ENCODE measurements at places on chromosomes 11 and 22. TPM values are rescaled to one million over a fixed set of nuclear protein-coding genes. Genes with fewer than 3 reads are reported as not detected.

DNA sequence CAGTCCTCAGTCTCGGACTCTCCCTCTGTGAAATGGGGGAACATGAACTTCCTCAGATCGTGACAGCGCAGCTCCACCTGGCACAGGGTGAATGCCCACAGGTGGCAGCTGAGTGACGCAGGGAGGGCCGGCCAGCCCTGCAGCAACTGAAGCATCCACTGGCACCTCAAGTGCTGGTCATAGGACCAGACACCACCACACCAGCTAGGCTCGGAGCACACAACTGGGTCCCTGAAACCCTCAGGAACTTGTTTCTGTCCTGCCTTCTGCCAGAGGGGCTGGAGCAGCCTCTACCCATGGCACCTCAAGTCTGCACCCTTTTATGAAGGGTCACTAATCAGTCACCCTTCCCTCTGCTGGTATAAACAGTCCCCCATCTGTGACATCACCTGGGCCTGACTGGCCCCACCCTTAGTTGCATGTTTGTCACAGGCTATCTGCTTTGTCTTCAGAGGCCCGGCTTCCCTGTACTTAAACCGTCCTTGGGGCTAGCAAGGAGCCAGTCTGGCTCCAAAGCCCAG lies 7.4 kb upstream of the CDC42BPG start:
- DNase-seq = no peak

DNA sequence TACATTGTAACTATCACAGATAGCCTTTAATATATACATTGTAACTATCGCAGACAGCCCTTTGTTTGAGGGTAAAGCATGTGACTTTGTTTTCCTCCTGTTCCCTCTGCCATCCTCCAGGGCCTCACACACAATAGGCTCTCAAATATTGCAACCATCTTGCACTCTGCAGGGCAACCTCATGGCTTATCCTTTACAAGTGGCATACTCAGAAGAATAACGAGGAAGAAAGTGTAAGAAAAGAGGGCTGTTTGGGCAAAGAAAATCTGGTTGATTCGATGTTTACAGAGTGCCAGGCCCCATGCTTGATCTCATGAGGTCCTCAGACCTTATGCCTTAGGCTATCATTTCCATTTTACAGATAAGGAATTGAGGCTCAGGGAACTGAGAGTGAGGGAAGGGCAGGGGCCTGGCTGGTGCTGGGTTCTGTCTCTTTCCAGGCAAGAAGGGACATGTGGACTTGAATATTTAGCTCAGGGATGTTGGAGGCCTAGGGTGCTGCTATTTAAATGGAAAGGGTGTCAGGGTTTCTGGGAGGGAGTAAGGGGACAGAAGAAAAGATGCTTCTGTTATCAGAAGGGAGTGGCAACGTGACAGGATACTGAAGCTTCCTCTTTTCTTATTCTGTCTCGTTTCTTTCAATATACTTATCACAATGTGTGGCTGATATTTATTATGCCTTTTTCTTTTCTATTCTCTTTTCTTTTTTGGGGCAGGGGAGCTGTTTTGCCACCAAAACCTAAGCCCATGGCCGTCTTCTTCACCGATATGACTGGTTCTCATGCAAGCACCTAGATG lies 1.1 kb upstream of the SAMM50 start:
- DNase-seq = no peak

Gene GPHA2
- polyA plus RNA-seq = not detected

Gene ARFGAP2
- polyA plus RNA-seq = 101 TPM

- DNase-seq = no peak
Observed at GRCh38 chr22:22721681-22722354, 77.4 kb downstream of the GGTLC2 start.

- peak; percentile 30 for DNase-seq
Observed at GRCh38 chr11:35725885-35726284, 63.3 kb downstream of the TRIM44 start.

Gene FADD
- polyA plus RNA-seq = 35.4 TPM

DNA sequence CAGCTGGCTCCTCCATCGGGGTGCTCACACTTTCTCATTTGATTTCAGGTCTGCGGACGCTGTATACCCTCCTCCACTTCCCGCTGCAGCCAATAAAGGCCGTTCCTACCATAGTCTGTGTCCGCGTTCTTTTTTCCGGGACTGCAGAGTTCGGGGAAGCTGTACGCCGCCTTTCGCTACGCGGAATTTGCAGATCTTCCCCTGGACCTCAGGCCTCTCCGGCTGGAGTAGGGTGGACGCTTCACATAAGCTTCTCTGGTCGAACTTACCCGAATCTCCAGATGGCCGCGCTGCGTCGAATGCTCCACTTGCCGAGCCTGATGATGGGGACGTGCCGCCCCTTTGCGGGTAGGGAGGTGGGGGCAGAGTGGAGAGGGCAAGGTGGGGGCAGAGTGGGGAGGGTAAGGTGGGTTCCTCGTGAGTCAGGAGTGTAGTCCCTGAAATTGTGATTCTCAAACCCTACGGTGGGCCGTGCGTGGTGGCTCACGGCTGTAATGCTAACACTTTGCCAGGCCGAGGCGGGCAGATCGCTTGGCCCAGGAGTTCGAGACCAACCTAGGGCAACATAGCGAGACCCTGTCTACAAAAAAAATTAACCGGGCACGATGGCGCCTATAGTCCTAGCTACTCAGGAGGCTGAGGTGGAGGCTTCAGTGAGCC lies 617 bp downstream of the CSKMT start:
- no peak for DNase-seq

DNA sequence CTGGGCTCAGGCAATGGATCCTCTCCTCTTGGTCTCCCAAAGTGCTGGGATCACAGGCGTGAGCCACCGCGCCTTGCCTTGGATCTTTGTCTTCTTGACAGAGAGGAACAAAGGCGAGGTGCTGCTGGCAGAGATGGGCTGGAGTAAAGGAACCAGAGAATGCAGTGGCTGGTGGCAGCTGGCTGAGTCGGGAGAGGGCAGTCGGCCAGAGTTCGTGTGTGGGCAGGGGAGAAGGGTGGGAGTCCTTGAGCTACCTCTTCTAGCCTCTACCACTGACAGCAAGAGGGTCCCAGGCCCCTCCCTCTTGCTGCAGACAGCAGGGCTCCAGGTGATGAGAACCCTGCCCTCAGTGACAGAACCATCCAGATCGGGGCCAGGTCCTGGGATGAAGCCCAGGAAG lies 86.2 kb upstream of the LINC01488 start:
- DNase-seq = no peak

DNA sequence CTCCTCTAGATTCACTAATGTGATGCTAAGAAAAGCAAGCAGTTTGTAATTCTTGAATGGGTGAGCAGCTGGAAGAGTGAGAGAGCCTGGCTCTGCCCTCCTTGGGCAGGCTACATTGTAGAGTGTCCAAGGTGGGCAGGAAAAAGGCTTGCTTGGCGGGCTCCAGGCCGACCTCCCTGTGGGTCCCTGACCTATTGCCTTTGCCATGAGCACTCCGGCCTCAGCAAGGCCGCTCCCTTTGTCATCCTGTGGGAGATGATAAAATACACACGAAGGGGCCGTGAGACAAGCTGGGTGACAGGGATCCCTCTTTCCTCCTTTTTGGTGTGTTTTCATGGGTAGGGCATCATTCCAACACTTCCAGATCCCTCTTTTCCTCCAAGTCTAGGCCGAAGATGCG lies 41.8 kb downstream of the TIMP3 start:
- DNase-seq = no peak

Gene INS
- not detected for polyA plus RNA-seq

GRCh38 chr11:47731475-47731874 lies 16.3 kb upstream of the AGBL2 start:
- no peak for DNase-seq

- DNase-seq = no peak
Observed at GRCh38 chr22:22926370-22927195, 39.0 kb downstream of the IGLL5 start.

DNA sequence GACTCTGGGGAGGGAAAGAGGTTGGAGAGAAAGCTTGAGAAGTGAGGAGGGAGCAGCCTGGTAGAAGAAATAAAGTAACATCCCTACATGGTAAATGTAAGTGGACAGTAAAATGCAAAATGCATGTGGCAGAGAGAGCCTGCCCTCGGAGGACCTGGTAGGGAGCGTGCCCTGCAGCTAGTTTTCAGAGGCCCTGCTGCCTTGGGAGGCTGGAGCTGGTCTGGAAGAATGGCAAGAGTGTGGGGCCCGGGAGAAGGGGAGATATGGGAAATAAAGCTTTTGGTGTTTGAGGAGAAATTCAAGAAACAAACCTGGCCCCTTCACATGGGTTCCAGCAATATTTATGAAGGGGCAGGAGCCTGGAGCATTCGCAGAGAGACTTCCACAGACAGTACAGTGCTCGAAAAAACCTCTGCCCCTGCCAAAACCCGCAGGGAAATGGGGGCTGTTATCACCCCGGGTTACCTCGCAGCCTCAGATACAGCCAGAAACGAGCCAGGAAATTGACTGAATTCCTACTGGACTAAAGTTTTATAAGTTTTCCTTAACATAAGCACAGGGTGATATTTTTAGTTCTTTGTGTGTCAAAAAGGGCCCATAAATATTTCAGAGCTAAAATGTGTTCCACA lies 363.0 kb downstream of the TENM4 start:
- peak; percentile 48 for DNase-seq

DNA sequence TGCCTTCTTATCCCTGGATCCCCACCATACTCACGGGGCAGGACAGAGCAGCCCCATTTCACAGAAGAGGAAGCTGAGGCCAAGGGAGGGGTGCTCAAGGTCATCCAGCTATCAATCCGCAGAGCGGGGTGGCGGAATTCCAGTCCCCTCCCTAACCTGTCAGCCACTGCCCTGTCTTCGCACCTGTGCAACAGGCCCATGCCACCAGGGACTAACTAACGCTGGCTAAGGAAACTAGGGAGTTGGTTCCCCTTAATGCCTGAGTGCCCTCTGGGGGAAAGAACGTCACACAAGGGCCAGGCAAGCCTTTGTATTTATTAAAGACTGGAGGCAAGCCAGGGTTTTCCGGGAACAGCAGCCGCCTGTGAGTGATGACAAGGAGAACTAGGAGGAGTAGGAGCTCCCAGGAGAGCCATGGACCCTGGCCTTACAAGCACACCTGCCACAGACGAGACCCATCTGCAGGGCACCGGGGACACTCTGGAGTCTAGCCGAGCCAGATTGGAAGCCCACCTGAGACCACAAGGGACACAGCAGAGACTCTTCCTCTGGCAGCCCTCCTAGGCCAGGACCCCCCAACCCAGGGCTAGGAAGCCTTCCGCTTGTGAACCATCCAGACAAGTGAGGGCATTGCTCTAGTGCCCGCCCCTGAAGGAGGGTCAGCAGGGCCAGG lies 64.4 kb downstream of the MYH9 start:
- DNase-seq = peak; percentile 77

Gene SF1
- polyA plus RNA-seq = 95.0 TPM

DNA sequence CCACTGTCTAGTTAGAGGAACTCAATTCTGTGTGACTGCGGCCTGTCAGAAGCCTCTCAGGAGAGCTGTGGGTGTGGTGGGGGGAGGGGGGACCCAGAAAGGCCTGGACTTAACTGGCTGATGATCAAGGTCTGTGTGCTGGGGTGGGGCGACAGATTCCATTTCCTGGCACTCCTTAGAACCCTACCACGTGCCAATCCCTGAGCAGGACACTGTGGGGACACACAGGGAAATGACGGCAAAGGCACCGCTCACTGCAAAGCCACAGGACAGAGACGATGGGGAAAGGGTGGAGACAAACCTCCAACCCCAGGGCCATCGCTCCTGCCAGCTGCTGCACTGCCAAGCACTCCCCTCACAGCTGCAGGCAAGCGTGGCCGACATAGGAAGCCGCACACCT lies 58.4 kb upstream of the BID start:
- DNase-seq = no peak

- DNase-seq = peak; percentile 44
Observed at GRCh38 chr11:123841174-123841573, 35.0 kb upstream of the OR6M1 start.

- no peak for DNase-seq
Observed at GRCh38 chr22:37520776-37521191, 1.6 kb upstream of the CARD10 start.

- DNase-seq = no peak
Observed at GRCh38 chr22:20775342-20775895, 1.5 kb downstream of the SERPIND1 start.

Gene SPATA19
- polyA plus RNA-seq = not detected

Data from endothelial cell of umbilical vein (primary cell).